CD4-positive, alpha-beta T cell treated with Interleukin-4 for 1 hour (primary cell): ENCODE measurements at places on chromosomes 7 and 10.

DNA sequence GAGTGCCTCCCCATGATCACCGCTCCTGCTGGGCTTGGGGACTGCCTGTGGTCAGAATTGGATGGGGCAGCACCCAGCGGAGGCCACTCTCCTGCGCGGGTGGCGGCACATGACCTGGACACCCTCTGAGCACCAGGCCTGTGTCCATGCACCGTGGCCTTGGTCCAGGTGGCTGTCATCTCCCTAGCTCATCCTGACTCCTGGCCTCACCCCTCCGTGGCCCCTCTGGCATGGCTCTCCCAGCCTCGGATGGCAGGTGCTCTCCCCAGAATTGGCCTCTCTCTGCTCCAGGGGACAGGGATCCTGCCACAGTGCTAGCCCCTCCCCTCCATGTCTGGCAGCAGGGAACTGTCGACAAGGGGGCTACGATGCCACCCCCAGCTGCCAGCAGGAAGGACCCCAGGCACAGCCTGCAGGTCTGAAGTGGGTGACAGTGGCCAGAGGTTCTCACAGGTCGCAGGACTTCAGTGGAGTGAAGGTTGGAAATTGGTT, 37.2 kb upstream of the BTBD16 start:
- DNase-seq: no peak

- DNase-seq: no peak
Observed at GRCh38 chr10:104309980-104310978, 28.0 kb downstream of the ITPRIP start.

DNA sequence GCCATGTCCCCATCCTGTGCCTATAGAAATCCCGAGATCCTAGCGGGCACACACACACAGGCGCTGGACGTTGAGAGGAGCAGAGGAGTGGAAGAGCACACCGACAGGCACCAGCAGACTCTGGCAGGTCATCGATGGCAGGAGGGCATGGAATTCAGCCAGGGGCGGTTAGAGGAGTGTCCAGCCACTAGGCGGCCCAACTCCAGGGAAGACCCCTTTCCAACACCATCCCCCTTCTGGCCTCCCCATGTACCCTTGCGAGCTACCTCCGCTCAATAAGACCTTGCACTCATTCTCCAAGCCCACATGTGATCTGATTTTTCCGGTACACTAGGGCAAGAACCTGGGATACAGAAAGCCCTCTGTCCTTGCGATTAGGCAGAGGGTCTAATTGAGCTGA, 356.0 kb upstream of the DPP6 start:
- DNase-seq: no peak

GRCh38 chr7:14196555-14196954, 207.1 kb upstream of the ETV1 start:
- DNase-seq: no peak

GRCh38 chr7:7110706-7111105, 71.6 kb upstream of the C1GALT1 start:
- no peak for DNase-seq

- no peak for DNase-seq
Observed at GRCh38 chr10:55410415-55410885, 609.4 kb upstream of the PCDH15 start.

DNA sequence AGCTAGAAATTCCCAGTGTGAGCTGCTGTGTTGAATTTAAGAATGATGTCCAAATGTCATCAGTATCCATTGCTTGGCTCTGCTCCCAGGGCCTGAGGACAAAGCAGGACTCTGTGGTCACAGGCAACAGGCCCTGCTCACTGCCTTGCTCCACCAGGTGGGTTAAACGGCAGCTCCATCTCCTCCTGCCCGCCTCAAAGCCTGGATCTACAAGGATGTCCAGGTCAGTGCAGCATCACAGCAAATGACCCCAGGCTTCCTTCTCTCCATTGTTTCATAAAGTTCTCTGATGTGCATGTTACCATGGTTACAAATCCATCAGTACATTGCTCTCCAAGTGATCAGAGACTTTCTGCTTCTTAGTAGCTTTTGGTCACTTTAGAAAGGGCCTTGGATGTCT, 322.0 kb upstream of the ZNF32 start:
- DNase-seq: no peak
